Ovary (tissue), 10 donors: ENCODE measurements at places on chromosomes 3 and 15. TPM values are rescaled to one million over a fixed set of nuclear protein-coding genes. Genes with fewer than 3 reads are reported as not detected.
A peak's percentile ranks its signal among the peaks of the same experiment; 100 is the strongest.

DNA sequence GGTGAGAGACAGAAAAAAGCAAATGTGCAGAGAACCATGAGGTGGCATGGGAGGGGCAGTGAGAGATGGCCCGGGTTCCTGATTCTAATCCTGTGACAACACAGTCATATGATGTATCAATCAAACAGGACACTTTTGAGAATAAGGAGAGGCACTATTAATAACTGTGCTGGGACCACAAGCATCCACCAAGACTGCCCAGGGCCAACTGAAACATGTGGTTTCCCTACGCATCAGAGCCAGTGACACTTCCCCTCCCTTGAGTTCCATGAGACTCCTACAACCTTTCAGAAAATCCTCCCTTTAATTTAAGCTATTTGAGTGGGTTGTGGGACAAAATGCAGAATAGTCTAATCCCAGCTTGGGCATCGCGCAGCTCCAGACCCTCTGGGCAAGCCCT is 17.4 kb downstream of the SH3BP5 start:
- no peak for DNase-seq

- no peak for DNase-seq
Measured at GRCh38 chr15:69161878-69162213, 1.4 kb downstream of the GLCE start.

DNA sequence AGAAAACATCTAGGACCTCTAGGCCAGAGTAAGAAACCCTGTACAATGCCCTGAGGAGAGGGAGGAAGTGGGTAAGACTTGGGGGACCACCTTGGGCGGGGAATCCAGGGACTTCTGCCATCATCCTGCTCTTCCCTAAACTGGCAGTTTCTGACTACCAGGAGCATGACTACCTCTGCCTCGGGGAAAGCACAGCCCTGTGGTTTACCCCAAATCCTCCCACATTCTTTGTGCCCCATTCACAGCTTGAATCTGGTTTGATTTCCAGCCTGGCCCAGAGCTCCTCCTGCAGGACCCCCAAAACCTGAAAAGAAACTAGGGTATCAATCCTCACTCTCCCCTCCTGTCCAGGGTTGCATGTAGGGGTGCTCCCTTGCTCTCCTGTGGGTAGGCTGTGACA is 4.7 kb downstream of the C3orf18 start:
- no peak for DNase-seq

DNA sequence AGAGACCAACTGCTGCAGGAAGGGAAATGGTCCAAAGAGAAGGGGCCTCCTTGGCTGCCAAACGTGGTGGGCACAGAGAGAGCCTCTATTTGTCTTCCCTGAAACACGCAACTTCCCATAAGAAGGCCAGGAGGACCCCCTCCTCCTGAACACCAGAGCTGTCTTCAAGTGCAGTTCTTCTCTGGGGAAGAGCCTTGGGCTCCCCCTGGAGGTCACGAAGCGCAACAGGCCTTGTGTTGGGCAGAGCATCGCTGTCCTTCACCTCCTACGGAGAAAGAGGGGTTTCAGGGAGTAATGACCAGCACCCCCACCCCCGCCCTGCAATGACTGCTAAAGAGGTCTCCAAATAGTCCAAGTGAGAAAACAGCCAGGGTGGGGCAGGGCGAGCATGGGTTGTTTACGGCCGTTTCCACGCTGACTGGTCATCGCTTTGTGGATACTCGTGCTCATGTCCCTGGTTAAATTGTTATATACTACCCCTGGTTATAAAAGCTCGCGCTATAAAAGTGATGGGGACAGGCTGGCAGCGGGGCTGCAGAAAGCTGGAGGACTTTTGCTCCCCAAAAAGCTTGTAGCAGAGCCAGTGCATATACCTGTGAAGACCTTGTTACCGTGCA is 397.5 kb upstream of the ATP10A start:
- no peak for DNase-seq

CLEC3B gene
- 18.2 TPM for total RNA-seq

DNA sequence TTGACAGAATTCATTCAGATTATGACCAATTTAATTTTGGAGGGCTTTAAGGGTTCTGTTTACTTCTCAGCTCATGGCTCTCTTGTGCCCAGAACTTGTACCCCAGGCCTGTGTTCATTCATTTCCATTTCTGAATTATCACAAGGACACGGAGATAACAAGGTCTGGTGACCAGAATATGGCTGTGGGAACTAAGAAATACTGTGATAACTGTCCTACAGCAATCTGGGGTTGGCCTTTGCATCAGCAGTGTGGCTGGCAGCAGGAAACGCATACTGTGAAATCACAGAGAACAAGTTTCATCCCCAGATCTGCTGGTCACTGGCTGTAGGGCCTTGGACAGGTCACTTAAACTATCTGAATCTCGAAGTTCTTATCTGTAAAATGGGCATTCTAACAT is 41.8 kb upstream of the TPM1 start:
- no peak for DNase-seq

KLHL40 gene
- not detected for total RNA-seq

CCR9 gene
- 0.10 TPM for total RNA-seq

SLC12A1 gene
- total RNA-seq: not detected

DNA sequence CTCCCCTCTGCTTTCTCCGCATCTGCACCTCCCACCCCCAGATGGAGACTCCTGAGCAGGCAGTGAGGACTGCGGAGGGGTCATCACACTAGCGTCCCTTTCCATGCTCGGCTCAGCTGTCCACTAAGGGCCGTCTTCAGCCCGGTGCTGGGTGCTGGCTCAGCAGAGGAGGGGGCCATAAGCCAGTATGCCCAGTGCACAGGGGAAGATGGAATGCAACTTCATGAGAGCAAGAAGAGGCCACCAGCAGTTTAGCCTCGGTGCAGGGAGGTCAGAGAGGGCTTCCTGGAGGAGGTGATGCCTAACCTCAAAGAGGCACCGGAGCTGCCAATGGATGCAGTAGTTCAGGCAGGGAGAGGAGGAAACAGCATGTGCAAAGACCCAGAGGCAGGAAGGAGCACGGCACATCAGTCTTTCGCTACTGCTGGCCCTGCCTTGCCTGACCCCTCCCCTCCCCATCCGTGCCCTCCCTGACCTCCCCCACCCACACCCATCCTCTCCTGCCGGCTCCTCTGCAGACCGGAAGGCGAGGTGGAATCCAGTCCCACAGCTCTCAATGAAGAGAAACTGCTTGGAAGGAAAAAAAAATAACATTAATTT is 15.2 kb upstream of the PLXND1 start:
- peak; percentile 25 for DNase-seq

GRCh38 chr15:62582580-62582979 is 417.5 kb upstream of the C2CD4B start:
- DNase-seq: no peak

DNA sequence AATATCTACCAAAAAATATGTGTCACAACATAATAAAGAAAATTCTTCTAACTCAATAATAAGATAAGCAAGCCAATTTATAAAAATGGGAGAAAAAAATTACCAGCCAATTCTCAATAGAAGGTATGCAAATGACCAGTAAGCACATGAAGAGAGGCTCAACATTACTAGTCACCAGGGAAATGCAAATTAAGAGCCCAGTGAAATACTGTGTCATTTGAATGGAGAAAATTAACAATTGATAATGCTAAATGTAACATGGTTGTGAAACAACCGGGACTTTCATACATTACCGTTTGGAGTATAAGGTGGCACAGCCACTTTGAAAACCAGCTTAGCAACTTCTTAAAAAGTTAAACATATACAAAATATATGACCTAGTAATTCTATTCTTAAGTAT is 460.7 kb downstream of the IGSF11 start:
- no peak for DNase-seq

UNC13C gene
- 2.1 TPM for total RNA-seq

- DNase-seq: no peak
Measured at GRCh38 chr3:115187149-115187757, 40.2 kb upstream of the ZBTB20 start.

DNA sequence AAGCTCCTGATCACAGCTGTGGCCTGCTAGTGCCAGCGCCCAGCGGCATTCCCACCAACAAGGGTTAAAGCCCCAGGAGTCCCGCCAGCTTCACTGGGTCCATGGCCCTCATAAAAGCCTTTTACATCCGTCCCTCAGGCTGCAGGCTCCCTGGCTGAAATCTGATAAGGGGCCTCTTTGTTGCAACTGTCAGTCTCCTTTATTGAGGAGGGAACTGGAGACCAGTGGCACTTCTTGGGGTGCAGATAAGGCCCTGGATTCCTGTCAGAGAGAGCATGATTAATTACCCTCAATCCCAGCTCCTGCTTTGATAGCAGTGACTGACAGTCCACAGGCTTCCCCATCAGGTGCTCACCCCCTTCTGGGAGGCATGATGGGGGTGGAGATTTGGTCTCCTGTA is 30.9 kb upstream of the CLK3 start:
- DNase-seq: no peak

DNA sequence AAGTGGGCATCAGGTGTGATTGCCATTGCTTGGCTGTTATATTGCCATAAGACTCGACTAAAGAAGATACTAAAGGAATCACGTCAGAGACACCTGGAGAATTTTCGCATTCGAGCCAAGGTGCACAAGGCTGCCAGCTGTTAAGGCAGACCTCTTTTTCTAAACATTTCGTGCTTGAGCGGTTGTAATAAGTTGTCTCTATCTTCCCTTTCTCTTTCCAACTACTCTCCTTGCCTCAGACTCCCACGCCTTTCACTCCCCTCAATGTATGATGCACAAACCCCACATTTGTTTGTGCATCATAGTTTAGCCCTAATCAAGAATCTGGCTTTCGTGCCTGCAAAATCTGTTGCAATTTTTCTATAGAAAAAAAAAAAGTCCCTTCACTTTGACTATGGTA is 118.0 kb downstream of the IQCH start:
- no peak for DNase-seq

SI gene
- not detected for total RNA-seq

DNA sequence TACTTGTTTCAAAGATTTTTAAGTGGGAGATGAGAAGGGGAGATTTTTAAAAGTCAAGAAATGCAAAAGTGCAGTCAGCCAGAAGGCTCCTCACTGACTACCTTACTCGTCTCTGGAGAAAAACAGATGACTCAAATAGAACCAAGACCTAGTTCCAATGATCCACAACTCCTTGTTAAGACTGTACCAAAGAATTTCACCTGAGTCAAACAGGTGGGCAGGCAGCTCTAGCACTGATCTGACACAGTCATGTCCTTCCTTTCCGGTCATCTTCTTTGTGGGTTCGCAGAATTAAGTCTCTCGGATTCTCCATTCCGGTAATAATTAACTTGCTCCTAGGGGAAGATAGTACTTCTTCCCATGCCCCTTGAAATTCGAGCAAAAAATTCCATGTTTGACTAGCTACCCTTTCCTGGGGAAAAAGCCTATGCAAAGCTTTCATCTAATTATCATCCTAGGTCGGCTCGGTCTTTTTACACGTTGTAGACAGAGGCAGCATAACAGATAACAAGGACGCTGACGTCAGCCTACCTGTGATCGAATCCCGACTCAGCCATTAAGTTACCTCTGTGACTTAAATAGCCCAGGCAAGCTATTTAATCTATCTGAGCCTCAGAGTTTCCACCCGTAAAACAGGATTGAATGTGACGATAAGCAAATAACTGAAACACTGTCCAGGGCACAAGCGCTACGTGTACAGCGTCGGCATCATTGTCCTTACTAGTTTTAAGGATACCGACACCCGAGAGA is 758 bp downstream of the SELENOK start:
- DNase-seq: no peak

GPR176 gene
- total RNA-seq: 2.4 TPM

GRCh38 chr3:131361464-131362421 is 19.8 kb upstream of the NUDT16 start:
- DNase-seq: peak; percentile 84

DNA sequence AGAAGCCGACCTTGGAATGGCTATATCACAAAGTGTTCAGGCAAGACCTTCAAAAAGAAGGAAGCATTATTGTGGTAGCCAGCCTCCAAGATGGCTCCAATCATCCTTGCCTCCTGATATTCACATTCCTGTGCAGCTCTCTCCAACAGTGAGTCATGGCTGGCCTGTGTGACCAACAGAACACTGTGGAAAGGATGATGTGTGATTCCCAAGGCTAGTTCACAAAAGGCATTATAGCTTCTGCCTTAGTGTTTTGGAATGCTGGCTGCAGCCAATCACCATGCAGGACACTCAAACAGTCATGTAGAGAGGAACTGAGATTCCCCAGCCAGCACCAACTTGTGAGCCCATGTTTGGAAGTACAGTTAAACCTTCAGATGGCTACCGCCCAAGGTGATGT is 102.6 kb downstream of the EFL1 start:
- DNase-seq: no peak

MLH1 gene
- total RNA-seq: 19.9 TPM

- no peak for DNase-seq
Measured at GRCh38 chr3:181431748-181432147, 280.0 kb upstream of the SOX2 start.

- DNase-seq: no peak
Measured at GRCh38 chr3:197308591-197308990, 10.2 kb upstream of the DLG1 start.

HCN4 gene
- not detected for total RNA-seq

DNA sequence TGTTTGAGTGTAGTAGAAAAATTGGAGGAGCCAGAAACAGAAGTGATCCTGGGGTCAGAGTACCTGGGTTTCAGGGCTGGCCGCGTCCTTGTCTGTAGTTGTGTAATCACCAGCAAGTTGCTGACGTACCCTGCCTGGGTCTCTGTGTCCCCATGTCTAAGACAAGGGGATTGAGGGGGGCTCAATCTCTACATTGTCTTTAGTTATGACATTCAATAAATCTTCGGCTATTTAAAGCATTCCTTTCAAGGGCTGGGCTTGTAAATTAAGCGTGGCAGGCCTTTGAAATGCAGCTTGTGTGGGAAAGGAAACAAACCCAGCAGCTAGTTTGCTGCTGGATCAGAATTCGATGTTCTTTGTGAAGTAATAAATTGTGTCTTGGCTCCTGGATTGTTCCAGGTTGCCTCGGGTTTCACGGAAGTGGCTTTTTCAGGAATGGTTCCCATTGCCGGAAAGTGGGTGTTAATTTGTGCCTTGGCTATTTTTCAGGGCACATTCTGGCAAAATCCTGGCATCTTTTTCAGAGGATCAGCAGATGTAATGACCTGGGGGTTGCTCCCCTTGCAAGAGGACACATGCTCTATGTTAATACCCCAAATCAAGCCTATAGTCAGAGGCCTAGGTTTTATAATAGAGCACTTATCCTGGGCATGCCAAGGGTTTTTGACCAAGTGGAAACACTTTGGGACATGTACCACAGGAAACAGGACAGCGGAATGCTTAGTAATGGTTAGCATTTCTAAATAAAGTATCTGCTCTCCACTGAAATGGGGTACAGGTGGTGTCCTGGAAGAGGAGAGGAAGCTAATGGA is 294.8 kb upstream of the NR2E3 start:
- no peak for DNase-seq

DNA sequence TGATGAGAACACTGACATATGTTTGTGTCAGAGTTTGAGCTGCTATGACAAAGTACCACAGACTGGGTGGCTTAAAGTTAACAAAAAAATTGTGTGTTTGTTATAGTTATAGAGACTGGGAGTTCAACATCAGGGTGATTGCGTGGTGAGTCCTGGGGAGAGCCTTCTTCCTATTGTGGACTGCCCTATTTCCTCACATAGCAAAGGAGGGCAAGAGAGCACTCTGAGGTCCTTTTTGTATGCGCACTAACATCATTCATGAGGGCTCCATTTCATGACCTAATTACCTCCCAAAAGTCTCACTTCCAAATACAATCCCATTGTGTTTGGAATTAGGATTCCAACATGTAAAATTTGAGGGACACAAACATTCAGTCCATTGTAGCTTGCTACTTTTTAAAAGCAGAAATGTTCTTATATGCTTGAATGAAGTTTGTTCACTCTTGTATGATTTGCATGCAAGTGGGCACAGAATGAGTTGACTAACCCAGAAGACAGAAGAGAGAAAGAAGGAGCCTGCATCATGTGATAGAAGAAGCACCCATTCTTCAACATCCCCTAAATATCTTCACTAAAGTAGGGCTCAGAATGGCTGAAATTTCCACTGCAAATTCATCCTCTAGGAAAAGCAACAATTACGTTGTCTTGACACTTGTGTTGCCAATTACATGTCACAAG is 18.9 kb upstream of the ALCAM start:
- DNase-seq: no peak

ARGFX gene
- total RNA-seq: not detected
